Panc1 (cell line): ENCODE measurements at places on chromosomes 2 and 18. TPM values are rescaled to one million over a fixed set of nuclear protein-coding genes. Genes with fewer than 3 reads are reported as not detected.

GRCh38 chr2:219079417-219079816, 18.7 kb upstream of the IHH start:
- no peak for DNase-seq

DNA sequence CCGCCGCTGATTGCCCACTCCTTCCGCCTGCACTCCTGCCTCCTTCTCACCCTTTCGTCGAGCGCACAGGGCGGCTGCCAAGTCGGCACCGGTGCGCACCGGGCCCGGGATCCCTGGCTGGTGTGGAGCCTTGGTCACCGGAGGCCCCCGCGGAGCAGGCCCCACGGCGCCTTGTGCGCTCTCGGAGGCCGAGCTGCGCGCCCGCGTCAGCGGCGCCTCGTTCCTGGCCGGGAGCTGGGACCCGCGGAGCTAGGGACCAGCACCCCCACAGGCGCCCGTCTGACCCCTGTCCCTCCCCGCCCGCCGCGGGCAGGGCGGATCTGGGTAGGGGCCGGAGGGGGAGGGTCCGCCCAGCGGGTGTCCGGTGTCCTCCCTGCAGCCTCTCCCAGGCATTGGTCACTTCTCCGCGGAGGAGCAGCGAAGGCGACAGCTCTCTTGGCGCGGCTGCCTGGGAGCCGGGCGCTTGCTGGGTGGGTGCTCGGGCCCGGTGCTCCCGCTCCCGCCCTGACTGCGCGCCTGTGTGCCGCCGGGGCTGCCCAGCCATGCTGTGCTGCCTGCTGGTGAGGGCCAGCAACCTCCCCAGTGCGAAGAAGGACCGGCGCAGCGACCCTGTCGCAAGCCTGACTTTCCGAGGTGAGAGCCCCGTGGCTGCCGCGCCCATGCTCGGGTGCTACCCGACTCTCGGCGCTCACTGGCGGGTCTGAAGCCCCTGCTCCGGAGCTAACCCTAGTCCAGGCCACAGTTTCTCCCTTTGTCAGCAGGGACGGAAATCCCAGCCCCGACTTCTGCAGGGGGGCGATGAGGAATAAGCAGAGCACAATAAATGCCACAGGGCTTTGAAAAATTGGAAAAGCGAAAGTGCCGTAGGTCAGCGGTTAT, 13.2 kb downstream of the DYSF start:
- no peak for DNase-seq

DNA sequence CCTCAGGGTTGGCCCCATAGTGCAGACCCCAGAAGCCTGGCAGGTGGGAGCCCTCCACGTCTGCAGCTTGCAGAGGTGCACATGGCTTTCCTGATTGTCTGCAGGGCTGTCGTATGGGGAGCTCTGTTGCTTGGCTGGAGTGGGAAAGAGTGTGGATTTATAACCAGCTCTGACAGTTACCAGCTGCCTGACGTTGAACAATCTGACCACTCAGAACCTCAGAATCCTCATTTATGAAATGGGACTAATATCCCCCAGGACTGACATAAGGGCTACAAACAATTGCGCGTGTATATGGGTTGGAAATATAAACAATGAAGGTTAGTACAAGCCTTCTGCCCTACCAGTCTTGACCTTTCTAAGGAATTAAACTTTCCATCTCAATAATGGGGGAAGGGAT, 13.9 kb upstream of the PXDN start:
- no peak for DNase-seq

TRIM43 gene
- not detected for total RNA-seq

- DNase-seq, result no peak
Observed at GRCh38 chr18:49008716-49009115, 58.0 kb upstream of the SMAD7 start.

DNA sequence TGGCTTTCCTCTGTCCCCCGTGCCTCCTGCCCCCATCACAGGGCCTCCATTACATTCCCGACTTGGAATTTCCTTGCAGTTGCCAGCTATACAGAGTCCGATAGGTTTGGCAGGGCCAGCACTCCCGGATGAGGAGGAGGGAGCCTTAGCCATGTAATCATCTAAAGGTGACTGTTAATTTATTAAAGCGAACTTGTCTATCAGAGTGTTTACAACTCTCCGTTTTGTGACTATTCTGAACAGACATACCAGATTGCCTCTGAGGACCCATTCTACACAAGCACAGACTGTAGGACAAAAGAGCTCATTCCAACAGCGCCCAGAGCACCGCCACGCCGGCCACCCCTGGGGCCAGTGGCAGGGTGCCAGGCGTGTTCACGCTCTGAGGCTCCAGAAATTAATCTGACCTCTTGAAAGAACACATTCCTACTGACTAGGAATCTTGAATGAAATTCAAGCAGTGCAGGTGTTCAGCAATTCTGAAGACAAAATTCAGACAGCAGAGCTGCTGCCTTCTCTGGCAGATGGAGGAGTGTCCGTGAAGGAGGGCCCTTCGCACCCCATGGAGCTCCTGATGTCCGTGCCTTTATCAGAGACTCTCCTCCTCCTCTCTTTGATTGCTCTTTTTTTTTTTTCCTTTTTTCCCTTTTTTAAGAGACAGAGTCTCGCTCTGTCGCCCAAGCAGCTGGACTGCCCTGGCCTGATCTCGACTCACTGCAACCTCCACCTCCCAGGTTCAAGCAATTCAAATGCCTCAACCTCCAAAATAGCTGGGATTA, 58.1 kb upstream of the RALBP1 start:
- no peak for DNase-seq

ELMOD3 gene
- total RNA-seq, result 14.8 TPM

DNA sequence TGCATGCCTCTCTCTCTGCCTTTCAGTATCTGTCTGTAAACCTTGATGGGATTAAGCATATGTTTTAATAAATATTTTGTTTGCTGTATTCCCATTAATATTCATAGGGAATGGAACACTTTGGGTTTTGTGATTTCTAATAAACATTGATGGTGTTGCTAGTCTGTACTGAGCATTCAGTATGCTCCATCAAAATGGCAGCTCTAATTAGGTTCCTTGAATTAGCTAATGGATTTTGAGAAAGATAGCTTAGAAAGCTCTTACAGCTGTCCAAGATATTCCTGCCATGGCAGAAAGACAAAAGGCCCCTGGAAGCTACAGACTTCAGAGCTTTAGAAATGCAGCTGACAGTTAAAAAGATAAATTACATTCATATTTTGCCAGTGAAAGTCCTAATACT, 199.2 kb upstream of the NRP2 start:
- DNase-seq, result no peak

- DNase-seq, result no peak
Observed at GRCh38 chr18:58640891-58641610, 12.2 kb upstream of the ALPK2 start.

SUMO1 gene
- 137 TPM for total RNA-seq

- DNase-seq, result no peak
Observed at GRCh38 chr18:27983780-27984179, 193.2 kb downstream of the CDH2 start.
